ENCODE measurements at places on chromosomes 1 and 21. TPM values are rescaled to one million over a fixed set of nuclear protein-coding genes. Genes with fewer than 3 reads are reported as not detected.

The PADI1 gene
- total RNA-seq, result 26.0 TPM

GRCh38 chr1:240245629-240246020 is 153.9 kb downstream of the FMN2 start:
- no peak for DNase-seq

DNA sequence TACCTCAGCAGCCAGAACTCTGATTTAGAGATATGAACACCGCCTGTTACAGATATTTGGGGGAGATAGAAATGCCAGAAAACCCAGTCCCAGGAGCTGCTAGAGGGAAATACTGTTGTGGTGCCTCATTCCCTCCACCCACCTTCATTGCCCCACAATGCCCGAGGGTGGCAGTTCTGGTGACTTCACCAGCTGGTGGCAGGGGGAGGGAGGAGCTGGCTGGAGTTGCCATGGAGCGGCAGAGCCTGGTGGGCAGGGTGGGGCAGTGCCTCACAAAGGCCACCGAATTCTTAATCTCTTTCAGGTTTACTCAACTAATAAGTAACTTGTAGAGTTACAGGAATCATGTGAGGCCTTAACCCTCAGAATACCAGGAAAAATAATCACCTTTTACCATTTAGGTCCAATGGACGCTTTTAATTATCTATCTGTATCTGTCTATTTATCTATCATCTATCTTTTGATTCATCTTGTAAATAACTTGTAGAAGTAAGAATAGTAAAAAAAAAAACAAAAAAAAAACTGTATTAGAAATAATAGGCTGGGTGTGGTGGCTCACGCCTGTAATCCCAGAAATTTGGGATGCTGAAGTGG is 11.7 kb upstream of the S100A11 start:
- peak; percentile 95 for DNase-seq

DNA sequence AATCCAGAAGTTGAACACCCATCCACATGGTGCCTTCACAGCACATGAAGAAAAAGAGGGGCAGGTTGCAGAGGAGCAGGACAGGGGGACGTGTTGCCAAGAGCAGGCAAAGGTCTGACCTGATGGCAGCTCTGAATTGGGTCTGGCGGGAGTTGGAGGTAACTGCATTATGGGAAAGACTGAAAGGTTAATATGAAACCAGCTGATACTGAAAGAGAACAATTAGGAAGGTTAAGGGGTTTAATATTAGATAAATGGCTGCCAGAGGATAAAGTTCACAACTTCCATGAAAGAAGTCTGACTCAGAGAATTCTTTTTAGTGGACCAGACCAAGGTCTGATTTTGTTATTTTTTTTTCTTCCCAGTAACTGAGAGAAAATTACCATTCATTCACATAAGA is 76.1 kb downstream of the CD58 start:
- DNase-seq, result peak; percentile 84

The ECE1 gene
- total RNA-seq, result 191 TPM

The NKAIN1 gene
- total RNA-seq, result not detected

- DNase-seq, result peak; percentile 93
Observed at GRCh38 chr1:29590583-29591565, 354.6 kb downstream of the PTPRU start.

GRCh38 chr1:57464756-57465155 is 40.9 kb upstream of the DAB1 start:
- DNase-seq, result no peak

GRCh38 chr1:221256773-221257172 is 377.5 kb downstream of the HLX start:
- DNase-seq, result no peak

Data from renal cortical epithelial cell (primary cell).